ENCODE measurements at places on chromosomes 12 and 14.

GRCh38 chr12:93184672-93185368 lies 192.9 kb upstream of the NUDT4 start:
- no peak for DNase-seq

- DNase-seq: peak; percentile 87
Measured at GRCh38 chr12:22286569-22286968, 47.9 kb downstream of the ST8SIA1 start.

DNA sequence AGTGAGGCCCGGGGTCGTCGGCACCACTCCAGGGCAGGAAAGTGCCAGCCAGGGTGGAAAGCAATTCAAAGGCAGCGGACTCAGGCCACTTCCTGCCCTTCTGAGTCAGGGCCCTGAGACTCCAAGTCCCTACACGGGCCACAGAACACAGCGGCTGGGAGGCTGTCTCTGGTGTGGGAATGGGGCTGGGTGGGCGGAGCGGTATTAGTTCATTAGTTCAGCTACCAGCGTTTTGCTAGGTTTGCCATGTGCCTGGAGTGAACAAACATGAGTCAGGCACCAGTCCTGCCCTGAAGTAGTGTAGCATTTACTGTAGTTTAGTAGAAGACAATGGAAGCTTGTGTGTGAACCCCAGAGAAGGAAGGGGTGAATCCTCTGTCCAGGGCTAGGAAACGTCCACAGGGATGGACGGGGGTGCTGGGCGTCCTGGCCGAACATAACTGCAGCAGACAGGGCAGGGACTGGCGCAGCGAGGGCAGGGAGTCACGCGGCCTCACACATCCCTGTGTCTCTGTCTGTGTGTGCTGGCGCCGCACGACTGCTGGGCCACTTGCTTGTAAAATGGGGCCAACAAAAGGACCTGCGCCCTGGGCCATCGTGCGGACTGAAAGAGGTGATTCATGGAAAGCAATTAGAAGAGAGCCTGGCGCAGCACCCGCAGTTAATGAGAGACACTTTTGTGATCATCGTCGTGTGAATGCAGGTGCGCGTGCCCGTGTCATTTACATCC lies 186.4 kb upstream of the PRMT8 start:
- DNase-seq: peak; percentile 70

DNA sequence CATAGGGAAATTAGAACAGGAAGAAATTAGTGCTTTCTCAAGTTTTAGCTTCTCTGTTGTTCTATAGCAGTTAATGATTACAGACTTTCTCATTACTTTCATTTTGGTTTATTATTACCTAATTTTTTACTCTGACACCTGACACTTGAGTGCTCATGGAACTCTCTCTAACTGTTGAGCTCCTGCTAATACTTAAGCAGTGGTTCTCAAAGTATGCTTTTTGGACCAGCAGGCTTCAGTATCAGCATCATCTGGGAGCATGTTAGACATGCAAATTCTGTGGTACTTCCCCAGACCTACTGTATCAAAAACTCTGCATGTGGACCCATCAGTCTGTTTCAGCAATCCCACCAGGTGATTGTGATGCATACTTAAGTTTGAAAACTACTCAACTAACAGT lies 235.3 kb downstream of the CCDC91 start:
- no peak for DNase-seq

DNA sequence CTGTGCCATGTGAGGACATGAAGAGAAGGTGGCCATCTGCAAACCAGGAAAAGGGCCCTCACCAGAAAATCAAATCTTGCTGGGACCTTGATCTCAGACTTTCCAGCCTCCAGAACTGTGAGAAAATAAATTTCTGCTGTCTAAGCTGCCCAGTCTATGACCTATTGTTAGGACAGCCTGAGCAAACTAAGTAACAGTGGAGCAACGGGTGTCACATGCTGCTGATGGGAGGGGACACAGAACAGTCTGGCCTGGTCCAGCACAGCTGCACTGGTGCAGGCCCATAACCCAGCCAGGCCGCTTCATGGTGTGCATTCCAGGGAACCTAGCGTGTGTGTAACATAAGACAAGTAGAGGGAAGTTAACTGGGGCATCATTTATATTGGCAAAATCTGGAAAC lies 42.1 kb downstream of the GRIP1 start:
- peak; percentile 16 for DNase-seq

DNA sequence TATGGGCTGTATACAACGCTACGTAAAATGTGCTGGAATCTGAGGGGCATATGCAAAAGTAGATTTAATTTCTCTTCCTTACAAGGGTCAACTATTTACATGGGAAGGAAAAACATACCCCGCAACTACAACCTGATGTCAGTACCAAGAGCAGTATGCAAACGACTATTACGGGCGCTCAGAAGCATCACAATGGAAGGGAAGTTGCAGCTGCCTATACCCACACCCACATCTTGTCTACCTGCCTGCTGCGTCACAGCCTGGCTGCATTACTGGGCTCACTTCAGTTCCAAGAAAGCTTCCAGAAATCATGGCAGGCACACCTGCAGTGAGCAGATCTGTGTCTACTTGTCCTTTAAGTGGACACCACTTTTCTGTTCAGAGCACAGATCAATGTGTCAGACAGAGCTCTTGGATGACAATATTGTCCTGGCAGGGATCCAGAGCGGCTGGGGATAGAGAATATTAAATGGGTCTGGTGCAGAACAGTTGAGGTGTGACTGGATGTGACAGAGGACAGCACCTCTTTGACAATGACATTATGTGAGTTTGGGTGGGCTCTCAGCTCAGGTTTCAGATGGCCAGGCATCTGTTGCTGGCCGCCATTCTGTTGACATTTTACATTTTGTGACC lies 41.5 kb upstream of the GNG2 start:
- no peak for DNase-seq

DNA sequence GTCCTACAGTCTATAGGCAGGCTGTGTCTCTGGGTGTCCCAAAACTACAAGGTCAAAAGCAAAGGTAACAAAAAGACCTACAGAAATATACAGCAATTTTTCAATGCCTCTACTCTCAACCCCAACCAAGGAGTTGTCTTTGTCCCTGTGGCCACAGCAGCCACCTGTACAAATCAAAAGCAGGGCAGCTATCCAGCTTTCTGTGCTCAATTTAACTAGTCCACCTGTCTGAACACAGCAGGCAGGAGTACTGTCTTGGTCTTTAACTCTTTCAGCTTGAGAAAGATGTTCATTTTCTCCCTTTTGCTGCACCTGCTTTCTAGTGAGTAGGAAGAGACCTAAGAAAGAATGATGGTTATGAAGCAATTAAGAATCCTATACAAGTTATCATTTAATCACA lies 19.7 kb downstream of the GDF11 start:
- DNase-seq: no peak

- no peak for DNase-seq
Measured at GRCh38 chr14:96795109-96795828, 1.9 kb upstream of the VRK1 start.

- DNase-seq: peak; percentile 77
Measured at GRCh38 chr12:31749024-31749704, 20.3 kb upstream of the AMN1 start.

DNA sequence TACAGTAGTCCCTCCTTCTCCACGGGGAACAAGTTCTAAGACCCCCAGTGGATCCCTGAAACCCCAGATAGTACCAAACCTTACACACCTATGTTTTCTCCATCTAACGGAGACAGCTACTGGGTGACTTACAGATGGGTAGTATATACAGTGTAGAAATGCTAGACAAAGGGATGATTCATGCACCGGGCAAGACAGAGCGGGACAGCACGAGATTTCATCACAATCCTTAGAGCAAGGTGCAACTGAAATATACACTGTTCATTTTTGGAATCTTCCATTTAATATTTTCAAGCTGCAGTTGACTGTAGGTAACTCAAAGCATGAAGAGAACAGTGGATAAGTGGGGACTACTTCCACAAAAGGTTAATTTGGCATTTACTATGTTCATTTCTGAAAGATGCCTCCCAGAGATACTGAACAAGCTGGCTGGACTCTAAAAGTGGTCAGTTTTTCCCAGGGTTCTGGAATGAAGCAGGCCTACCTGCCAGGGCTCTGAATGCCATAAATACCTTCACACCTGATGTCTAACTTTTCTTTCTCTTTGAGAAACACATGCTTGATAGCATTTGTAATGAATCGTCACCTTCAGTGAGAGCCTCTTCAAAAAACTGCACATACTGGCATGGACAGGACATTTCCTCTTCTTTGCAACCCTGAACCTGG lies 127.7 kb upstream of the FOXN3 start:
- no peak for DNase-seq

Data from myocyte (in vitro differentiated cells).